ENCODE measurements at places on chromosomes 5 and 9.
A peak's percentile ranks its signal among the peaks of the same experiment; 100 is the strongest.

- DNase-seq, result no peak
Observed at GRCh38 chr9:134551176-134551575, 90.4 kb upstream of the COL5A1 start.

DNA sequence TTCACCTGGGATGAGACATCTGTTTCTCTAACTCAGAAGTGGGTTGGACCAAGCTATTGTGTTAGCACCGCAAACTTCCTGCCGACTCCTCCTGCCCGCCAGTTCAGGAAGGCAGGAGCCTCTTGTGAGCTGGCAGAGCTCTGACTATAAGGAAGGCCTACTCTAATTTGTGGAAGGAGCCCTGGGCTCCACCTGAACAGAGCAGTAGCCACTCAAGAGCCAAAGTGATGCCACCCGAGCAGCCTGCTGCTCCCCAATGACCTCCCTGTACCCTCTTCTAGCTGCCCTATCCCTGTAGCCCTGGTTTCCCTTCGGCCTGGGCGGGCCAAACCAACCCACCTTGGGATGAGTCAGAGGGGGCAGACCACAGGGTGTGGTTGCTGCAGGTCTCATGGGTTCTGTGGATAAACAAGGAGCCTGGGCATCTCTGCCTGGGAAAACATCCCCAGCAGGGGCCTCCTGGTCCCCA, 81.6 kb downstream of the PSD2 start:
- no peak for DNase-seq

- no peak for DNase-seq
Observed at GRCh38 chr9:90307891-90308290, 334.7 kb downstream of the DIRAS2 start.

GRCh38 chr5:122151640-122152039, 22.3 kb downstream of the ZNF474 start:
- DNase-seq, result no peak

- no peak for DNase-seq
Observed at GRCh38 chr9:106106396-106106795, 412.1 kb downstream of the TMEM38B start.

GRCh38 chr5:5419291-5420210, 2.9 kb upstream of the ICE1 start:
- peak; percentile 79 for DNase-seq

DNA sequence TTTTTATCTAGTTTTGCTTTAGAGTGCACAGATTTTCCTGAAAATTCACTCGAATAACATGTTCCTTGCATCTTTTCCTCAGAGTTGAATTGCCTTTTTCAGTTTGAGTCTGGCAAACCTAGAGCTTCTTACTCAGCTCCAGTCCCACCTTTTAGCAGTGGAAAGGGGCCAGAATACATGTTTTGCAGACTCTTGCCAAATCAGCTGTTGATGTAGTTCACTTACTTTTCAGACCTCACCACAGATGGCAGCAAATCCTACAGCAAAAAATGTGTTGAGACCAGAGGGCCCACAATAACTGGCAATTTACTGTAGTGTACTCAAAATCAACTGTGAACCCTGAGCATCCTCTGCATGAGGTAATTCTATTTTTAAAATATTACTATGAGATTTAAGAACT, 545.2 kb upstream of the ACO1 start:
- DNase-seq, result peak; percentile 2

DNA sequence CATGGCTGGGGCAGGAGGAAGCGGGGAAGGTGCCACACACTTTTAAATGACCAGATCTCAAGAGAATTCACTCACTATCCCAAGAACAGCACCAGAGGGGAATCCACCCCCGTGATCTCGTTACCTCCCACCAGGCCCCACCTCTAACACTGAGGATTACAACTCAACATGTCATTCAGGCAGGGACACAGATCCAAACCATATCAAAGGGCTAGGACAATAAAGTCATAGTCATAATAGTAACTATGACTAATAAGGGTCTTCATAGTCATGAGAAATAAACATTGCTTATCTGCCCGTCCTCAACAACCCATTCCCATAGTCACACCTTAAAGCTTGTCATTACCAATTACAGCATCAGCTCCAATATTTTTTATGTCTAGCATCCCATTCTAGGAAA, 65.3 kb upstream of the SMC2 start:
- DNase-seq, result no peak

GRCh38 chr5:142830241-142831008, 60.2 kb downstream of the ARHGAP26 start:
- no peak for DNase-seq

GRCh38 chr9:127308652-127309434, 44.3 kb downstream of the GARNL3 start:
- DNase-seq, result no peak

DNA sequence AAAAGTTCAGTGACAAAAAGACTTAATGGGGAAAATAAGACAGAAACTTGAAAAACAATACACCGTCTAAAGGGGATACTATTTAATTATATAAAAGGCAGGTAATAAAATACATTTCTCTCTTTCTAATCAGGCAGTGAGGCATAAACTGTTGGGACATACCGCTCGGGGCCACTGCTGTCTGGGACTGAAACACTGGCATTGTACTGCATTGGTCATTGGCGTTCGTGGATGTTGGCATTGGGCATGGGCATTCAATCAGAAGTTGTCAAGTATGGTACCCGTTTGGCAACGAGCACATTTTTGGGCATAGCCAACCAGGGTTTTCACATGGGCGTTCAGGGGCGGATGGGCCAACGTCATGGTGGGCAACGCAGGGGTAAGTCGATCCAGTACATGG, 4.7 kb downstream of the HNRNPK start:
- DNase-seq, result no peak

- no peak for DNase-seq
Observed at GRCh38 chr9:16823906-16824305, 46.6 kb downstream of the BNC2 start.

GRCh38 chr9:38373679-38374078, 18.8 kb upstream of the ALDH1B1 start:
- DNase-seq, result no peak

- no peak for DNase-seq
Observed at GRCh38 chr9:35110327-35110761, 5.3 kb downstream of the ATOSB start.

- no peak for DNase-seq
Observed at GRCh38 chr5:59487772-59488729, 405.5 kb downstream of the PDE4D start.

GRCh38 chr5:159095866-159096242, 3.9 kb downstream of the EBF1 start:
- DNase-seq, result peak; percentile 12

DNA sequence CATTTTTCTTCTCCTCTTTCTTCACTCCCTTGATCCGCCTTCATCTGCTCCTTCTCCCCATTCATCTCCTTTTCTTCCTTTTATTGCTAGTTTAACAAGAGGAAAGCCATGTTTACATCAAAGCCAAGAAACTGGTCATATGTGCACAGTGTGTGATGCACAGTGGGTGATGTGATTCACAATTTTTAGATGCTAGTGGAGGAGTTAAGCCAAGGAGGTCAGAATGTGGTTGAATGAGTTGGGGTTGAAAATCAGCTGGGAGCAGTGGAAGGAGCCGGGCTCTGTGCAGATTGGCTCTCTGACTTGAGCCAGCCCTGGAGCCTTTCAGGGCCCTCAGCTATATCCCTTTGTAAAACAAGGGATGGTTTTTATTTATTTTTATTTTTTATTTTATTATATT, 7.3 kb downstream of the ACER2 start:
- DNase-seq, result no peak

DNA sequence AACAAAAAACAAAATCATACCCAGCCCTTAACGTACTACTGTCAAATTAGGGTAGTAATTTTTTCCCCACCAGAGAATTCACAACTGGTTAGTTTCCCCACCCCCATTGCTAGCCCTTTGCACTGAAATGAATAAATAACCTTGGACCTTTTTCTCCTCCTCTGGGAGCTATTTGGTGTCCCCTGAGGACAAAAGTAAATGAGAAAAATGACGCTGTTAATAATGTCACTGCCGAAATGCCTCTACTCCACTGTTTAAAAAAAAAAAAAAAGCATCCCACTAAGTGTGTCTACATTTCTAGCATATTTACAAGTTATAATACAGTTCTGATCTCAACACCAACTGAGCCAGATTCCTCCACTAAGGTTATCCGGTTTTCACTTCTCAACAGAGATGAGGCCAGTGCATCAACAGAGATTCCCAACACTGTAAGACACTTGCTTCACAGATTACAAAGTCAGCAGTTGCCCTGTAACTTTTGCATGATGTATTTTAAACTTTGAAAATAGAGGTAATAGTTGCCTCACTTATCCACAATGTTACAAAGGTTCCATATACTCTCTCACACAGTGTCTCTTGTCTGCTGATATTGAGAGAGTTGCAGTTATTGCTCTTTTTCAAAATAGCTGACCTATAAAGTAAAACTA, 5.1 kb upstream of the NFIB start:
- peak; percentile 55 for DNase-seq

- DNase-seq, result no peak
Observed at GRCh38 chr9:81417941-81418340, 271.4 kb downstream of the TLE1 start.

All from G401 (cell line).